HT-29 (cell line): ENCODE measurements at places on chromosomes 16 and 17.

DNA sequence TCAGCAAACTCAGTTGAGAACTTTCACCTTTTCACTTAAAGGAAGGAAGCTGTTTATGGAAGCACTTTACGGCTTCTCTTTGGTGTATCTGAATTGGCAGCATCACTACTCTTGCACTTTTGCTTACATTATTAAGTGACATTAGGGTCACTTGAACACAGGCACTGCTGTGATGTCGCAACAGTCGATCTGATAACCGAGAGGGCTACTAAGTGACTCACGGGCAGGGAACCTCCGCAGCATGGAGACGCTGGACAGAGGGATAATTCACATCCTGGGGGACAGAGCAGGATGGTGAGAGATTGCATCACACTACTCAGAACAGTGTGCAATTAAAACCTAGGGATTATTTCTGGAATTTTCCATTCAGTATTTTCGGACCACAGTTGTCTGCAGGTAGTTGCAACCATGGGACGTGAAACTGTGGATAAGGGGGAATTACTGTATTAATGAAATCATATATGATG is 56.5 kb downstream of the DNAH2 start:
- peak; percentile 27 for DNase-seq

- DNase-seq: peak; percentile 52
Measured at GRCh38 chr16:69839798-69840409, 77.8 kb downstream of the WWP2 start.

DNA sequence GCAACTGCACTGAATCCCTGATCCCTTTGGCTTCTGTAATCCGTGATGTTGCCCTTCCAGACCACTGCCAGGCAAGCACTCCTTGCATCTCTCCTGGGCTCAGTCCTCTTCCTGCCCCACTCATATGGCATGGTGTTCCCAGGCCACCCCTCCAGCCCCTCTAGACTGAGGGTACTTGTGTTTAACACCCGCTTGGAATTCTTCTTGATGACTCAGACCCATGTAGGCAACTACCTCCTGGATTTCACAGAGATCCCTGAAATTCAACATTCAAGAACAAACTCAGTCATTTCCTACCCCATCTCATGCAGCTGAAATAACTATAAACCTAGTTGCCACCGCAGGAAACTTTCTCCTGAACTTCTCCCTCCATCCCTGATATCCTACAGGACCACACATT is 541.9 kb upstream of the CDH11 start:
- no peak for DNase-seq

DNA sequence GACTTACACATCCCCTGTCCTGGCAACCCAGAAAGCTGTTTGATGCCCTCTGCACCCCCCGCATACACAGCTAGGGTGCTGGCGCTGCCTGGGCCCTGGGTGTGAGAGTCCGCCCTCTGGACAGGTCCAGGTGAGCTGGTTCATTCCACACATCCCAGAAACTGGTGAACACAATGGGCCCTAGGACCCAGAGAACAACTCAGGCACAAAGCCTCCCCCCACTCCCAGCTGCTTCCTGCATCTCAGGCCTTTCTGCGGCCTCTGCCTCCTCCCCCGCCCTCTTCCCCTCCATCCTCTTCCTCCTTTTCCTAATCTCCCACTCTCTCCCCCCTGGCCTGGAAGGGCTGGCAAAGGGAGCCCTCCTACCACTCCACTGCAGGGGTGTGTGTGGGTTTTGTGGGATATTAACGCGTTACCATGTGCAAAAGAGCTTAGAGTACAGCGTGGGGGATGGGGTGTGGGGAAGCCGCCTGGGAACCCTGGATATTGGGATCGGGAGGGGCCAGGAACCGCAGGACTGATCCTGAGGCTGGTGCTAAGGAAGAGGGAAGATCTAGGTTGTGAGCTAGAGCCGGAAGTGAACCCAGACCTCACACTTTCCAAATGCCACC is 1.6 kb upstream of the PPP1R9B start:
- DNase-seq: peak; percentile 93

- no peak for DNase-seq
Measured at GRCh38 chr17:21171309-21171922, 42.5 kb downstream of the TMEM11 start.

DNA sequence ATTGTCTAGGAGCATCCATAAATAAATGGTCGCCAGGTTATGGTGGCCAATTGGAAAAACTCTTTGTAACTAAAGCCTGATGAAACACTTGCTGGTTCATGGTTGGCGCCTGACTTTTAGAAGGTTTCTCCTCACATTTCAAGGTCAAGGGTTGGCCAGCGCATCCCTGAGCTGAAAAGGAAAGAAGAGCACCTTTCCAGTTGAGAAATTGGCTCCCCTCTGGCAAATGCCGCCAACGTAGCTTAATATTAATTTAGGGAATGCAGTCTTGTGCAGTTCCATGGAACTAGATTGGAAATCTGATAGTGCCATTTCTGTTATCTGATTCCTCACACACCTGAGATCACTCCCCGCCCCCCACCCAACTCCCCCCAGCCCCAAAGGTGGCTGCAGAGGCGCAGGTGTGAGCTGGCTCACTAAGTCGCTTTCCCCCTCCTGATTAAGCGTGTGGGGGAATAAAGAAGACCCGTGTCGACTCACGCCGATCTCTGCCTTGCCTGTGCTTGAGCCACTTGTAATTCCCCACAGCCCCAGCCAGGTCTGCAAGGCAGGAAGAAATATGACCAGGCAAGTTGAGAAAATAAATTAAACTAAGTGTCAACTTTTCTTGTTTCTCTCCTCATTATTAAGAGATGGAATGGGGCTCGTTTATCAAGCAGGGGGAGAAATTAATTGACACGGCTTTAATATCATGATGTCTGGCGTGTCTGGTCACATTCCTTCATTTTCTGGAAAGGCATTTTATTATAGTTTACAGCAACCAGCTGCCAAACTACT is 157.7 kb downstream of the CCDC182 start:
- no peak for DNase-seq

DNA sequence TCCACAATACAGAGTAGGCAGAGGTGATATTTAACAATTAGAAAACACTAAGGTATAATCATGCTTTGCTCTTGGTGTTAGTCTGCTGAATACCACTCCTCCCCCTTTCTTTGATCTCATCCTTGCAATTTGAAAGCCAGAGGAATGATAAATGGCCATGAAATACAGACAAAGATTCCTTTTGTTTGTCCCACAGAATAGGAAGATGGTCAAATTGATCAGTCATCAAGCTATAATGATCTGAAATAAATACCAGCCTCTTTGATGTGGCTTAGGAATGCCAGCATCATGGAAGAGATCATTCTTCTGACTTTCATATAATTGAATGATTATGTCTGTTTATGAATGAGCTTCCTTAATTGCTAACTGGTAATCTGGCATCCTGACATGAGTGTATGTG is 1541.7 kb upstream of the CDH8 start:
- DNase-seq: no peak

- no peak for DNase-seq
Measured at GRCh38 chr17:65523853-65524664, 37.4 kb downstream of the AXIN2 start.

GRCh38 chr16:7534749-7535148 is 202.1 kb downstream of the RBFOX1 start:
- DNase-seq: no peak

- no peak for DNase-seq
Measured at GRCh38 chr16:17235147-17235815, 235.5 kb downstream of the XYLT1 start.

GRCh38 chr16:285146-286055 is 2.4 kb downstream of the PDIA2 start:
- no peak for DNase-seq

- peak; percentile 64 for DNase-seq
Measured at GRCh38 chr17:3558603-3559269, 1.1 kb upstream of the TRPV3 start.

GRCh38 chr17:51739245-51739886 is 419.1 kb downstream of the CA10 start:
- DNase-seq: no peak

- DNase-seq: no peak
Measured at GRCh38 chr17:73155410-73156165, 9.2 kb upstream of the SSTR2 start.

- peak; percentile 45 for DNase-seq
Measured at GRCh38 chr16:75109732-75110243, 6.8 kb downstream of the LDHD start.

DNA sequence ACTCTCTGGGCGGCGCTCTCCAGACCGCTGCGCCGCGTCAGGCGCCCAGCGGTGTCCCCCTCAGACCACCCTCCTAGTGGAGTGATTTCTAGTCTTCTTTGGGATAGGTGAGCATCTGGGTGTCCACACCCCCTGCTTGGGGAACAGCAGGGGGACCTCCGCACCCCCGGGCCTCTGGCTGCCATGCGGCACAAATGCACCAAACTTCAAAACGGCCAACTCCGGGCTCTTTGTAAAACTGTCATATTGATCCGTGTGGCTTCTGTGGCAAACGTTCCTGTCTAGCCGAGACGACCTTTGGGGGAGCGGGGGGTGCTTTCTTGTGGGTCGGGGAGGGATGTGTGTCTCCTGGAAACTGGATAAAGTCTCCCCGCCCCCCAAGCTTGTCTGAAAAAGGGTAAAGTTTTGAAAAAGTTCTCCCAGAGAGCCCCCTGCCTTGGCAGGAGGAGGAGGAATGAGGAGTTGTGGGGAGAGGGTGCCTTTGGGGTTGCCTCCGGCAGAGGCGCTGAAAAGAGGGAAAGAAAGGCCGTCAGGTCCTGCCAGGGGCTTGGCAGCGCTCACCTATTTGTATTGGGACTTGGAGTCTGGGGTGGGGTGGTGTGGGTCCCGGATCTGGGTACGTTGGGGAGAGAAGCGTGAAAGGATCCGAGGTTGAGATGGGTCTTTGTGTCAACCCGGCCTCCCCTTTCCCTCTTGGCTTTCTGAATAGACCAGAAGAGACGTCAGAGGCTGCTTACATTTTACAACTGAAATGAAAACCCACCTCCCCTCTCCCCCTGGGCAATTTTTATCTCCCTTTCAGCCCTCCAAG is 2.2 kb upstream of the CHD3 start:
- DNase-seq: peak; percentile 34

- no peak for DNase-seq
Measured at GRCh38 chr16:4450931-4451519, 23.4 kb downstream of the NMRAL1 start.

DNA sequence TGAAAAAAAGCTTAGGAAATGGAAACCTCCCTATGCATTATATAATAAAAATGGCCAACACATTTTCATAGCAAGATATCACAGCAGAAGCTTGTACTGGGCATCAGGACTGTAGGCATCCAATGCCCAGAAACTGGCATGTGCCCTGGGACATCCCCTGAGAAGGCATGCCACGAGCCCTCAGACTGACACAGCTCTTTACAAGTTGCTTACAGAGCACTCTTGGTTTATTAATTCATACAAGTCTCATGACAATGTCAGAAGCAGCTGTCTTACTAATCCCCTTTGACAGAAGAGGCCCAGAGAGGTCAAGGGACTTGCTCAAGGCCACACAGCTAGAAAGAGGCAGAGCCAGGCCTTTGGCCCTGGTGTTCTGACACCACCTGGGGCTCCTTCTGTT is 5.6 kb upstream of the CCL2 start:
- no peak for DNase-seq

- no peak for DNase-seq
Measured at GRCh38 chr16:81551821-81552304, 107.3 kb downstream of the CMIP start.

DNA sequence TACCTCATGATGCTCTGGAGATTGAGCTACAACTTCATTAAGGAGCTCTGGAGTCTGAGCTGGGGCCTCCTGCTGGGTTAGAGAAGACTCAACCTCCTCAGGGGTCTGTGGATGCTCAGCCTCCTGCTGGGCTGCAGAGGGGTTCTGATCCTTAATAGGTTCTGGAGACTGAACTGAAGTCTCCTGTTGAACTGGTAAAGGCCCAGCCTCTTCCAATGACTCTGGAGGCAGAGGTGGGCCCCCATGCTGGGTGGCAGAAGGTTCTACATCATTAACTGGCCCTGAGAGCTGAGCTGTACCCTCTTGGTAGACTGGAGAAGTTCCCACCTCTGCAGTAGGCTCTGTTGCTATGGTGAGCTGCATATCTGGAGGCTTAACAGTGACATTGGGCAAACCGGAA is 48.1 kb upstream of the TMEM97 start:
- no peak for DNase-seq

DNA sequence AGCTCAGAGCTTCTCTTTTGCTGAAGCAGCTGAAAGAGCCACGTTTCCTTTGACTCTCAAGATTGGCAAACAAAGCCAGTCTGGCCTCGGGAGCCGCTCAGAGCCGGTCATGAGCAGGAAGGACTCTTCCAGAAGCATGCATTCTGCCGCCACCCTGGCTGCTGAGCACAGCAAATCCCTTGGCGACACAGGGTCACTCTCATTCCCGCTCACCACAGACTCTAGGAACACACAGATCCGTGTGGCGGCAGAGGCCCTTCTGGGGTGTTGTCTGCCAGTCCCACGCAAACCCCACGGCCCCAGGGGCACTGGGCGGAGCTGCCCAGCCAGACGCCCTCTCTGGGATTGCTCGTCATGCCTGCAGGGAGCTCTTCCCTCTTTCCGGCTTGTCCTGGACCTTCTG is 157.0 kb downstream of the C16orf95 start:
- DNase-seq: no peak

- DNase-seq: no peak
Measured at GRCh38 chr16:57997176-57997527, 3.3 kb downstream of the ZNF319 start.

DNA sequence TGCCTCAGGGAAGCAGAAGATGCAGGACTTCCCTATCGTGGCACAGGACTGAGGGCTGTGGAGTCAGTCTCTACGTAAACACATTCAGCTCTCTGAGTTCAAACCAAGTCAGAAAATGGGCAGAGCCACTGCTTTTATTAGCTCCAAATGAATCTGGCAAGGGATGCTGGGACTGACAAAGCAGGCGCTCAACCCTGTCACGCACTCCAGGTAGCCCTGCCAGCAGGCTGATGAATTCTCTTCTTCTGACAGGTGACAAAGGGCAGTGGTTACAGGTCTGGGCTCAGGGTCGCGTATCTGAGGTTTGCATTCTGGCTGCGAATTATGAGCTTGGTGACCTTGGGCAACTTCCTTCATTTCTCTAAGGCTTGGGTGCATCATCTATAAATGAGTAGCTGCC is 9.4 kb downstream of the RPH3AL start:
- peak; percentile 30 for DNase-seq

DNA sequence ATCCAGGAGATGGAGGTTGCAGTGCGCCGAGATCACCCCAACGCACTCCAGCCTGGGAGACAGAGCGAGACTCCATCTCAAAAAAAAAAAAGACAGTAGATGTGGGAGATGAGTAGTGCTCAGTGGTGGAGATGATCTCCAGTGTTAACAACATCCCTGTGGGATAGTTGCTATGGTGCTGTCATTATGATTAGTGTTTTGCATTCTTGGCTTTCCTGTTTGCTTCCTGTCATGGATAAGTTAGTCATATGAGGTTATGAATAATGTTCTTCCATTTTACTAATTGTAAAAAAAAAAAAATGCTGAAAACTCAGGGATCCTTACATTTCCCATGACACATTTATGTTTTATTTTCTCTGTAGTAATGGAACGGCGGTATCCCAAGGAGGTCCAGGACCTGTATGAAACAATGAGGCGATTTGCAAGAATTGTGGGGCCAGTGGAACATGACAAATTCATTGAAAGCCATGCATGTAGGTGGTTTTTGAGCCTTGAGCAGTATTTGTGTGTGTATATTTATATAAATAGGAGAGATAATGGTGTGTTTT is 24.5 kb upstream of the DUSP14 start:
- no peak for DNase-seq

- DNase-seq: no peak
Measured at GRCh38 chr17:57943645-57944044, 11.6 kb downstream of the CUEDC1 start.

- DNase-seq: peak; percentile 77
Measured at GRCh38 chr16:85750827-85751697, at the start of gene C16orf74. Gene C16orf74 (minus strand): TSS chr16:85751096. CDS start chr16:85735217, 15,879 bp downstream.

GRCh38 chr17:40555296-40556190 is 9.7 kb downstream of the CCR7 start:
- DNase-seq: no peak

GRCh38 chr17:14776791-14777190 is 475.9 kb downstream of the HS3ST3B1 start:
- no peak for DNase-seq
